ENCODE measurements at places on chromosomes 13 and 19.

GRCh38 chr19:28843761-28844492, 369.0 kb downstream of the UQCRFS1 start:
- no peak for DNase-seq

- DNase-seq, result no peak
Measured at GRCh38 chr13:30898678-30899241, 7.3 kb upstream of the MEDAG start.

DNA sequence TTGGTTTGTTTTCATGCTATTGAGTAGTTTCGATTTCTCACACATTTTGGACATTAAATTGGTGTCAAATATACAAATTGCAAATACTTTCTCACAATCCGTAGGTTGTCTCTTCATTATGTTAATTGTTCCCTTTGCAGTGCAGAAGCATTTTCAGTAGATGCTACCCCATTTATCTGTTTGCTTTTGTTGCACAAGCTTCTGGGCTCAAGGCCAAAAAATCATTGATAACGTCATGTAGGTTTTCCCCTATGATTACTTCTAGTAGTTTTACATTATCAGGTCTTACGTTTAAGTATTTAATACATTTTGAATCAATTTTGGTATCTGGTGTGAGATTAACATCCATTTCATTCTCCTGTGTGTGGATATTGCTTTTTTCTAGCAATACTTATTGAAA, 14.0 kb upstream of the ZNF347 start:
- DNase-seq, result no peak

- peak; percentile 56 for DNase-seq
Measured at GRCh38 chr19:1650650-1651567, 1.5 kb downstream of the TCF3 start.

GRCh38 chr13:20272104-20272503, 40.0 kb upstream of the GJB6 start:
- DNase-seq, result no peak

DNA sequence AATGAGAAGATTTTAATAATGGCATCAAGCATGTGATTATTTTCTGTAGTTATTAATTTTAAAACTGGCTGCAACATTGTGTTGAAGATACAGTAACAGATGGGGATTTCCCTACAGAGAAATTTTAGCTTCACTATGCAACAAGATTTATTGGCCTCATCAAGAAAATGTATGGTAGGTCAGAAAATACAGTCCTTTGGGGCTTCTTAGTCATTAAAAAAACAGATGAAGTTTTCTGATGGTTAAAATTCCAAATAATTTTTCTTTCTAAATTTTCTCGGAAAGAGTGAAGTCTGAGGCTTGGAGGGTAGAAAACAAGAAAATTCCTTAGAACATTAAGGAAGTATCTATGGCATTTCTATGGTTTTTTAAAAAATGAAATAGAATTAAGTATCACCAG, 1790.8 kb upstream of the PCDH20 start:
- no peak for DNase-seq

DNA sequence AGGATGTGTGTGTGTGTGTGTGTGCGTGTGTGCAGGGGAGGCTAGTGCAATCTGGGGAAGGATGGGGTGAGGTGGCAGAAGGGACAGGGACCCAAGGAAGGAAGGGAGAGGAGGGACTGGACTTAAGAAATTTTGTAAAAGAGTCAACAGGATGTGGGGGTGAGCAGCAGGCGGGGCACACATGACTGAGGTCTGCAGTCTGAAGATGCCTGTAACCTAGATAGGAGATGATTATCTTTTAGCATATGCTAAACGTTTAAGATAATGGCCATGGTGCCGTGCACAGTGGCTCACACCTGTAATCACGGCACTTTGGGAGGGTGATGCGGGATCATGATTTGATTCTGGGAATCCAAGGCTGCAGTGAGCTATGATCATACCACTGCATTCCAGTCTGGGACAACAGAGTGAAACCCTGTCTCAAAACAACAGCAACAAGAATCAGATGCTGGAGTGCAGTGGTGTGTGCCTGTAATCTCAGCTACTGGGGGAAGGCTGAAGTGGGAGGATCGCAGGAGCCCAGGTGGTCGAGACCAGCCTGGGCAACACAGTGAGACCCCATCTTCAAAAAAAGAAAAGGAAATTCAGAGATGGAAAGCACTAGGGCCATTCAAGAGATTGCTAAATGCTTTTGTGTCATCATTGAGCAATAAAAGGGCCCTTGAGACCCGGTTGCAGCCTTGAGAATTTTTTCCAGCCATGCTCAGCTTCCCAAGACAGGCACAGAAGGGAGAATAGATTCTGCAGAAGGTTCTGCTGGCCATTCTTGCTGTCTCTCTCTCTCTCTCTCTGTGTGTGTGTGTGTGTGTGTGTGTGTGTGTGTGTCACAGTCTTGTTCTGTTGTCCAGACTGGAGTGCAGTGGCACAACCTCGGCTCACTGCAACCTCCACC, 3.8 kb upstream of the ZNF414 start:
- DNase-seq, result no peak

GRCh38 chr13:45368571-45368970, 27.6 kb upstream of the TPT1 start:
- no peak for DNase-seq

DNA sequence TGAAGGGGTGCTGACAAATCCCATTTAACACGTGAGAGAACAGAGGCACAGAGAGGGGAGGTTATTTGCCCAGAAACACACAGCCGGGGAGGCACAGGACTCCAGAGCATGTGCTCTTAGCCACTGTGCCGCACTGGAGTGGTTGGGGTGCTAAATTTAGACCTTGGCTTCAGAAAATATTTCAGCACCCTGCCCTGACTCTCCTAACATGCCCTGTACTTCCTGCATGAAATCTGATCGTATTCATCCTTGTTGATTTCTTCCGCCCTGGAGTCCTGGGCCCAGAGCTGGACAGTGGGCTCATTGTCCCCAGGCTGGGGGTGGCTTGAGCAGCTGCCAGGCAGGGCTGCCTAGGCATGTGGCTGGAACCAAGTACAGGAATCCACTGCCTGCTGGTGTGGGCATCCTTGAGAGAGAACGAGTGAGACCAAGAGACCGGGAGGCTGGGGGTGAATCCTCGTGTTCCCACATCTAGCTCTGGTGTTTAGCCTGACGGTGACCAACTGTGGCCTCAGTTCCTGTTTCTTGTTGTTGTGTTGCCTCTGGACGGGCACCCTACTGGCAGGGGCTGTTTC, 5.3 kb downstream of the SLC27A1 start:
- DNase-seq, result no peak

GRCh38 chr19:50273821-50274220, 55.4 kb downstream of the KCNC3 start:
- DNase-seq, result no peak

- no peak for DNase-seq
Measured at GRCh38 chr13:109026266-109026665, 396.9 kb downstream of the MYO16 start.

DNA sequence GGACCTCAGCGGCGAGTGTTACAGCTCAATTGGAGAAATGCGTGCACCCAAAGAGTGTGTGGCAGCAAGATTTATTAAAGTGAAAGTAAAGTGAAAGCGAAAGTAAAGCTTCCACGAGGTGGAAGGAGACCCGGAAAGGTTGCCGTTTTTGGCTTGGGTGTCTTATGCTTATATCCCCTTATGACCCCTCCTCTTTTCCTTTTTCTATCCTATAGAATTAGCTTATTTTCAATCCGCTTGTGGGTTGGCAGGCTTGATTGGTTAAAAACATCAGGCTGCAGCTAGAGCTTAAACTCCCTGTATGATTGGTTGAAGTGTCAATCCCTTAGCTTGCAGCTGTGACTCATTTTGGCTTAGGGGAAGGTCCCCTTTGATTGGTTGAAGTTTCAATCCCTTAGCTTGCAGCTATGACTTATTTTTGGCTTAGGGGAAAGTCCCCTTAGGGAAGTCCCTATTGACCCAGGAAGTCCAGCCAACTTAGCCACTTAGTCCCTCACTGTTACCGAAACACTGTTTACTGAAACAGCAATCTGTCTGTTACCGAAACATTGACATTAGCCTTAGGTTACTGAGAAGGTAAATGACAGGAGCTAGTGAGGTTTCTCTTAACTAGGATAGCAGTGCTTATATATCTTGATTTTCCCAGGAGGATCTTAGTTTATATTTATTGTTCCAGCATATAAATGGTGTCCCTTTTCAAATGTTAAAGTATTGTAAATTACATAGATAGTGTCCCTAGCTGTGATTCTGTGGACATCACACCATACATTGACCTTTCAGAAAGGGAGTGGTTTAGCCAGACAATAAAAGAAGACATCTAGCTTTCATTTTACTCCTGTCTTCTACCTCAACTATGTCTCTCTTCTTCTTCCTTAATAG, 575.8 kb downstream of the DACH1 start:
- no peak for DNase-seq

GRCh38 chr13:31756346-31756745, 17.0 kb downstream of the RXFP2 start:
- no peak for DNase-seq

DNA sequence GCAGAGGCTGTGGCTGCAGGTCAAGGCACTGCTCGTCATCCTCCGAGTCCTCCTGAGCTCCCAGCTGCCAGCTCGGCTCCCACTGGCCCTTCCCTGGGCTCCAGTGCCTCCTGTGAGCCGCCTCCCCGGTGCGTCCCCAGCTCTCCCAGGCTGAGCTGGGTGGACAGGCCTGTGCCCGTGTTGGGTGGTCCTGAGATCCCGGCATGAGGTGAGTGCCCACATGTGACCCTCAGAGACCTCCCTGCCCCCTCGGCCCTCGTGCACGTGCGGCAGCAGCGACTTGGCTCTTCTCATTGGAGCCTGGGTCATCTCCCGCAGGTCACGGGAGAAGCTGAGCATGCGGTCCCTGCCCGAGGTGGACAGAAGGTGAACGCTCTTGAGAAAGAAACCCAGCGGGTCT, 15.4 kb downstream of the ADAT3 start:
- no peak for DNase-seq

DNA sequence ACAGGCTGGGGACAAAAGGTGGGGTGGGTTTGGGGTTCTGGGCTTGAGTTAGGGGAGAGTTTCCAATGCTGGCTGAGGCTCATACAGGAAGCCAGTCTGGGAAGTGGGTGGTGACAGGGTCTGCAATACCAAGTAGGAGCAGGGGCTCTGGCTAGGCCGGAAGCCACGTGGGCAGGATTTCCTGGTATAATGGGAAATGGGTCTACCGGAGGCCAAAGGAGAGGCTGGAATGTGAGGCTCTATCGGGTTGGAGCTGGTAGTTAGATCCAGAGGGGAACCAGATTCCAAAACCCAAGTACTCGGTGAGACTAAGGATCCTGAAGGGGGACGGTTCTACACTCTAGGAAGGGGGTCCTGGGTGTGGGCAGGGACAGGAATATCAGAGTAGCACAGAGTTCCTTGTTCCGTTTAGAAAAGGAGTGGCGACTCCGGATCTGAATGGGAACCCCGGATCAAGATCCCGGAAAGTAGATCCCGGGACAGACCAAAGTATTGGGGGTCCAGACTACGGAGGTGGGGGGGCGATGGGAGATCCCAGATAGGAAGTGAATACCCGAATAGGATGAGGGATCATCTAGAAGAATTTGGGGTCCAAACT, 802 bp downstream of the CDC37 start:
- no peak for DNase-seq

- DNase-seq, result no peak
Measured at GRCh38 chr13:74115133-74115532, 19.1 kb downstream of the KLF12 start.

DNA sequence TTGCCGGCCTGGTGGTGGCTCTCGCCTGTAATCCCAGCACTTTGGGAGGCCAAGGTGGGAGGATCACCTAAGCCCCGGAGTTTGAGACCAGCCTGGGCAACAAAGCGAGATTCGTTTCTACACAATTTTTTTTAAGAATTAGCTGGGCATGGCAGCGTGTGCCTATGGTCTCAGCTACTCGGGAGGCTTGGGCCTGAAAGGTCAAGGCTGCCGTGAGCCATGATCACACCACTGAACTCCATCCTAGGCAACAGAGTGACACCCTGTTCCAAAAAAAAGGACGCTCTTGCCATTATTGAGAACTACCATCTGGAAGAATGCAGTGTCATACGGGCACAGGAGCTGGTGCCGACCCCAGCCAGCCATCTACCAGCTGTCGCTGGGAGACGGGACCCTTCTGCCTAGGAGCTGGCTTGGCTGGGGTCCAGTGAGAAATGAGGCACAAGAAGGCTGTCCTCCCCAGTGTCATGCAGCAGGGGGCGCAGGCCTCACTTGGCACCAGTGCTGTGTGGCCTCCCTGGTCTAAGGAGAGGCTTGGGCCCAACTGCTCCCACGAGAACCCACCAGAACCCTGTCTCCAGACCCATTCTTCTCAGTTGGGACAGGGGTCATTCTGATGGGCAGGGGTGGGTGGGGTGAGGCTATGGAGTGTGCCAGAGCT, 12.2 kb upstream of the RELB start:
- DNase-seq, result peak; percentile 50

DNA sequence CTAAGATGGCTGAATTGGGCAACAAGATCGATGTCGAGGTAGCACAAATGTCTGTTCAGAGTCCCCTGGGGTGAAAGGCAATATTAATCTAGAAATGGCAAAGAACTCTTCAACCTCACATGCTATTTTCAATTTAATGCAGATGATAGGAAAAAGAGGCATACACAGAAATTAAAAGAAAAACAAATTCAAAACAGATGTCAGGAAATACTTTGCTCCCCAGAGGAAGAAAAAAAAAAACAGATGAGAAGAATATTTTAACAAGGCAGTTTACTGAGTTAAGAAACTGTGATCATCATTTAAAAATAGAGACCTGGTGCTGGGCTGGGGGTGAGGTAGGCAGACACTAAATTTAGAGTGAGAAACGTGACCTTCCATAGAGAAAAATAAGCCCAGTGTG, 421.9 kb upstream of the ARGLU1 start:
- DNase-seq, result no peak

GRCh38 chr19:42199440-42200115, 17.9 kb downstream of the DEDD2 start:
- no peak for DNase-seq

GRCh38 chr13:62418376-62418775, 1002.7 kb upstream of the PCDH20 start:
- DNase-seq, result no peak

GRCh38 chr19:29040292-29040691, 172.7 kb downstream of the UQCRFS1 start:
- no peak for DNase-seq

DNA sequence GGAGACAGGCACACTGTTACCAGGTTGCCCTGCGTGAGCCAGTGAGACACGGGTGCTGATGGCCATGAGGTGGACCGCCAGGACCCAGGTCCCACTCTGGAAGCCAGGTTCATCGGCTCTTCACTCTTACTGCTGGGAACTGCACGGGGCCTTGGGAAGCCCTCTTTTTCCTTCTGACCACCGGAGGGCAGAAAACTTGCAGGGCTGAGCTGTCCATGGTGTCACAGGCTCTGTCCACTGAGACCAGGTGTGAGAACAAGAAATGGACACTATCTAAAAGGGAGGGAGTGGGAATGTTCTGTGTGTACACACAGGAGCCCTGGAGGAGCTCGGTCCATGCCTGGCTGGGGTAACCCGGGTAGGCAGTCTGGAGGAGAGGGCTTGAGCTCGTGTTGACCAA, 93.4 kb downstream of the UQCRFS1 start:
- DNase-seq, result no peak

GRCh38 chr19:5013761-5014160, 44.8 kb downstream of the KDM4B start:
- no peak for DNase-seq

DNA sequence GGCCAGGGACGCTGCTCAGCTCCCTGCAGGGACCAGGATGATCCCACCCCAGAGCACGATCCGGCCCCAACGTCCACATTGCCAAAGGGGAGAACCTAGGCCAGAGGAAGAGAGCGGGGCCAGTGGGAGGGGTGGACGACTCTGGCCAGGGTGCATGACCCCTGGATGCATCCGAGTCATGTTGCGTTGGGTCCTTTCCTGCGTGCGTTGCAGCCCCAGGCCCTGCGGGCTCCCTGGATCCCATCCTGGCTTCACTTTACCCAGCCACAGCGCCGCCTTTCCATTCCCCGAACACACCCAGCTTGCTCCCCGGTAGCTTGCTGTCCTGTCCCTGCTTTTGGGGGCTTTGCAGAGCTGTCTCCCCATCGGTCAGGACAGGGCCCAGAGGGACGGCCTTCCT, 10.5 kb downstream of the PLIN4 start:
- no peak for DNase-seq

All from stimulated activated CD4-positive, alpha-beta T cell treated with anti-CD3 and anti-CD28 coated beads, TNF-alpha, amount 100 ng/mL, for 1 hour (primary cell).